Activated CD4-positive, alpha-beta memory T cell treated with anti-CD3 and anti-CD28 coated beads, Interleukin-2, amount 10 ng/mL, durations not matched to agents 7 days and 5 days (primary cell): ENCODE measurements at places on chromosomes 2 and 18. TPM values are rescaled to one million over a fixed set of nuclear protein-coding genes. Genes with fewer than 3 reads are reported as not detected.

DNA sequence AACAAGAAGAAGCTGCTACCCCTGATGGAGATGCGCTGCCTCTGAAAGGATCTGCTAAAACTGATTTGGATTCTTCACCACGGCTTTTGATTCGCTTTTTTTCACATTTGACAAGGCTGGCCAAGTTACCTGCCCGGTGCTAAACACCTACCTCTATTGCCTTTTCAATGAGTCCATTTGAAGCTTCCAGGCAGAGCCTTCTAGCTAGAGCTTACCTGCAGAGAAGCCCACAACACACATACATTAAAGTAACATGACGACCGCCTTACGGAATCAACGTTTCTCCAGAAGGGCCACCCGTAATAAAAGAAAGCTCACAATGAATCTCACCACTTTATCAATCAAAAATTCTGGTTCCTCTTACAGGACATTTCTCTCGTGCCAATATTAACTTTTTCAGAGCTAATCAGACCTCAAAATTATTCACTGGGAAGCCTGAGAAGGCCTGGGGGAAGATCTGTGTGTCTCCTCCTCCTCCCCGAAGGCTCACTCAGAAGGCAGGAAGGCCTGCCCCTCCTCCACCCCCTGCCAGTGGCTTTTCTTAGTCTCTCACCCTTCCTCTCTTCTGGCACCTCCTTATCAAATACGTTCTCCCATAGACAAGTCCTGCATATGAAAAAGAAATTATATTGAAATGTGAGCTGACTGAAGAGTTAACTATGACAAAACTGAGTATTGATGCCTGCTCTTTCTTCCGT lies 171.0 kb downstream of the DNER start:
- DNase-seq, result no peak

DNA sequence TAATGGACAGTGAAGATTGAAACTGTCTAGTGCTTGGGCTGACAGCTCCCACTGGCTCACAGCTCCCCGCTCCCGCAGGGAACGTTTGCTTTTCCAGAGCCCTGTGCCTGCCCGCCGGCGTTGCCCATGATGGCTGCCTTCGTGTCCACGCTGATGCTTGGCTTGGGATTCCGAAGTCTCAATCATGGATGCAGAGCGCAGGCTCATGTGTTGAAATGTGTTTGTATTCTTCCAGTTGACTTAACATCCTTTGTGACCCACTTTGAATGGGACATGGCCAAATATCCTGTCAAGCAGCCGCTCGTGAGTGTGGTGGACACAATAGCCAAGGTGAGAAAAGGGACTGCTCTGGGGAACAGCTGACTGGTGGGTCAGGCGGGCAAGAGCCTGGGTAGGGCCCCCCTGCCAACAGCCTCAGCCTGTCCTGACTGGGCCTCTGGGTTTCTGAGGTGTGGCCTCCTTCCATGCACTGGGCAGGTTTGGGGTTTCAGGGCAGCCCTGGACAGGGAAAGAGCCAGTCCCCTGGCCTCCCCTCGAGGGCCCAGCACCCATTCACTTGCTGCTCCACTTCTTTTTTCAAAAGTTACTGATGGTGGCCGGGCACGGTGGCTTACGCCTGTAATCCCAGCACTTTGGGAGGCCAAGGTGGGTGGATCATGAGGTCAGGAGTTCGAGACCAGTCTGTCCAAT lies 42.8 kb downstream of the ATP6V1C2 start:
- no peak for DNase-seq

DNA sequence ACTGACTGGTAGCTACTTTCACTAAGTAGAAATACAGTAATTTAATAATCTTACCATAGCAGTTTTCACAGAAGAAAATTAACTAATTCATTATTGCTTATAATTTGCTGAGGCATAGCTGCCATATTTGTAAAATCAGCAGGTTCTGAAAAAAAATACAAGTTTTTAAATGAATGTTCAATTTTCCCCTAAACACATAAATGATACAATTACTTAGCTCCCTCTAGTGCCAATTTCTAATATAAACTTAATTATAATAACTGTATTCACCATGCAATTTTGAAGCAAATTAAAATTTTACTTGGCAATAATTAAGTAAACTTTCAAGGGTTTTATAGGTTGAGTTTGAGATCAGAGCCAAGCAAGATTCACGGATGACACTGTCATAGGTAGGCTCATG lies 1321.6 kb upstream of the ACVR2A start:
- no peak for DNase-seq

The FLACC1 gene
- 3.1 TPM for total RNA-seq

The VWC2L gene
- total RNA-seq, result not detected
